ENCODE measurements at places on chromosomes 6 and 20.

DNA sequence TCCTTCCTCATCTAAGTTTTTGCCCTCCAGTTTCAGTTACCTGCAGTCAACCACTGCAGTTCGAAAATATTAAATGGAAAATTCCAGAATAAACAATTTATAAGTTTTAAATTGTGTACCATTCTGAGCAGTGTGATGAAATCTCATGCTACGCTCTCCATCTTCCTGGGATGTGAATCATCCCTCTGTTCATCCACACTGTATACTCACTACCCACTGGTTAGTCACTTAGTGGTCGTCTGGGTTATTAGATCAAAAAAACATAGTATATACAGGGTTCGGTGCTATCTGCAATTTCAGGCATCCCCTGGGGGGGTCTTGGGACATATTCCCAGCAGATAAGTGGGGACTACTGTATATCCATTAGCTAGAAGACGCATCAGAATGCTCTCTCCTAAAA is 151.9 kb upstream of the SLC22A16 start:
- peak; percentile 20 for DNase-seq

GRCh38 chr6:16568128-16568527 is 193.1 kb downstream of the ATXN1 start:
- no peak for DNase-seq

DNA sequence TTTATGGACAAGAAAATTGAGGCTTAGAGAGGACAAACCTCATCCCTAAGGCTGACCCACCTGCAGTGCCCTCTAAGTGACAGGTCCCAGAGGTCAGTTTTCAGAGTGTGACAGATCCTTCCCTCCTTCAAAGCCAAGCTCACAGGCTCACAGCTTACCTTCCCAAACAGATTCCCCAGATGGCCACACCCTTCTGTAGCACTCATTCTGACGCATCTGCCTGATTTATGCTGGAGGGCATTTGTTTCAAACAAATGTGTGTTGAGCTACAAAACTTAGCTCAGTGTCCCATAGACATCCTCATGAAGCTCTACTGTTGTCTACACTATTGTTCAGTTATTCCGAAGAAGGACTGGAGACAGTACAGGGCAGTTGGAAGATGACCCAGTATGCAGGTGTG is 60.6 kb upstream of the RIN2 start:
- no peak for DNase-seq

DNA sequence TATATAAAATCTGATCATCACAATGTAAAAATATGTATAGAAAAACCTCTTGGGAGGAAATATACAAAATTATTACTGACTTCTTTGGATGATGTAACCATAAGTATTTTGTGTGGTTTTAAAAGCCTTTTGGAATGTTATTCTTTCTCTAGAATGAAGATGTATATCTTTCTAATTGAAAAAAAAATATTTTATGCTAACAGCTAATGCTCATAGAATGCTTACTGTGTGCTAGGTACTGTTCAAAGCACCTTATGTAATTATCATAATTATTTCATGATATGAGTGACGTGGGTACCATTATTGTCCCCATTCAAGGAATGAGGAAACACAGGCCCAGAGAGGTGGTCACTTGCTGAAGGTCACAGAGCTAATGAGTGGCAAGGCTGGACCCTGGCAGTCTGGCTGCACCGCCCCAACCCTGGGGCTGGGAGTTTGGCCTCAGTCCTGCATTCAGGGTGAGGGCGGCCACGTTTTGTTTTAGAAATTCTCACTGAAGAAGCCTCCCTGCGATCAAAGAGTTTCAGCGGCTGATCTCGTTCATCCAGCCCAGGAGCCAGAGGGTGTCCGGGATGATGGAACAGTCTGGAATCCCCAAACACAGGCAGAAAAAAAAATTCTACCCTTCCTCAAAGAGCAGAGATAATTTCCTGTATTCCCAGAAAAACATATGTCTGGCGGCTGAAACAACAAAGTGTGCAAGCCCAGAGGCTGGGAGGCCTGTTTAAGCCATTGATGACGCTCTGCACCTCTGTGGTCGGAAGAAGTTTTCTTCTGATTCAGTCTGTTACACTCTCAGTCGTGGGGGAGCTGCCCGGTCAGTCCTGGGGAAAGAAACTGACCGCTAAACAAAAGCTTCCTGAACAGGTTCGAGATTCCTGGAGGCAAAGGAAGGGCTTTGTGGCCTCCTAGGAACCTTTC is 37.3 kb downstream of the TFEB start:
- DNase-seq = peak; percentile 45

GRCh38 chr6:165662041-165662748 is 846 bp downstream of the PDE10A start:
- no peak for DNase-seq

DNA sequence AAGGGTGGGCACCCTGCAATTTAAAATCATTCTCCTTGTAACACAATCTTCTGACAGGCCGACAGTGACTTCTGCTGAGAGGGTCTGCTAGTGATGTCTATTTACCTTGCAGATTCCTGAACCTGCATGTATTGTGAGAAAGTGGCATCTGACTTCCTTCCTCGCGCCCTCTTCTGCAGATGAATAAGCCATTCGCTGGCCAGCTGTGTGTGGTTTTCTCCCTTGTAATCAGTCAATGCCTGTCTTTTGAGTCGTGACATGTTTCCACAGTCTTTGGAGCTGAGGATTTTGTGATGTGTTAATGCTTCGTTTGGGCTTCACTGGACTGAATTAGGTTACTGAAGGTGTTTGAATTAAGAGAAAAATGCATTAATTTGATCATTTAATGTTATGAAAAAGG is 125.3 kb downstream of the GRM1 start:
- no peak for DNase-seq

- DNase-seq = no peak
Measured at GRCh38 chr6:41164551-41165120, 1.7 kb upstream of the TREM2 start.

DNA sequence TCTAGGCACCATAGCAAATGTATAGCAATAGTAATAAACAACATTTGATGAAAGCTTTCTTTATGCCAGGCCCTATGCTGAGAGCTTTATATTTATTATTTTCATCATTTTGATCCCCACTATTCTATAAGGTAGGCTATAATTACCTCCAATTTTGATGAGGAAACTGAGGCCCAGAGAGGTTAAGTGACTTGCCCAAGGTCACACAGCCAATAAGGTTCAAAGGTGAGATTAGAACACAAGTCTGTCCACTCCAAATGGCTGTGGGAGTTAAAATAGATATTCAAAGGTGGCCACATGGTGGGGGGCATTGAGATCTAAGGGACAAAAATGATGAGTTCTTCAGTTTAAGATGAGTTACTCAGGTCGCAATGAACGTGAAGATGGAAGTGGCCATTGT is 269.9 kb downstream of the BMP7 start:
- no peak for DNase-seq

GRCh38 chr6:13378669-13379590 is 50.6 kb upstream of the TBC1D7 start:
- no peak for DNase-seq

GRCh38 chr6:7264686-7265384 is 48.2 kb downstream of the SSR1 start:
- no peak for DNase-seq

- no peak for DNase-seq
Measured at GRCh38 chr6:131640100-131640499, 3.0 kb downstream of the ENPP3 start.

DNA sequence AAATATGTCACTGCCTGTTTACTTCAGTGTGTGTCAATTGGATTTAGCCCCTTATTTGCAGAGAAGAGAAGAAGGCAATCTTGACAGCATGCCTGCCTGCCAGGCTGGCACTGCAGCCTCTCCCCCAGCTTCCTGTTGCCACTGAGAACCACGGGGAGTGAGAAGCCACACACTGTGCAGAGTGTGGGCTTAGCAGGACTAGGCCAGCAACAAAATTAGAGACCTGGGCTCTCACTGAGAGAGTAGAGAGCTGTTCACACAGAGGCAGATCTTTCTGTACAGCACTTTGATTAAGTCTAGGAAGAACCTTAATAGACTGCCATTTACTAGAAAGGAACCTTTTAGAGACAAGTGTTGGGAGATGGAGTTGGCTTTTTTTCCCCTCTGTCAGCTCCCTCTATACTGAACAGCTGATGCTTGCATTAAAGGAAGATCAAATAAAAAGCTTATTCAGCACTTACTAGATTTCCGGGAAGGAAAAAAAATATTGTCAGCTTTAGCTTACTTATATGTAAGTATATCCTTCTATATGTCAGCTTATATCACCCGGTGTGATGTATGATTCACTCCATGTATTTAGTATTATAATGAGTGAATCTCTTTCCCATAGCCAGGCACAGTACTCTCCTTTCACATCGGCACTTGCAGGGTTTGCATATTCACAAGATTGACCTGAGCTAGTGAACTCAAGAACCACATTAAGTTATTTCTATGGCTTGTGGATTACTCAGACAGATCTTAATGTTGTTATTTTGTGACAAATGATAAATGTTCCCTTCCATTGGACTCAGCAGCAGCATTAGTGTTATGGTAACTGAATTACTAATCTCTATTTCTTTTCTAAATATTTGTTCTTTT is 851.0 kb upstream of the EPHA7 start:
- DNase-seq = no peak

GRCh38 chr6:81366972-81367371 is 385.5 kb downstream of the TENT5A start:
- no peak for DNase-seq

DNA sequence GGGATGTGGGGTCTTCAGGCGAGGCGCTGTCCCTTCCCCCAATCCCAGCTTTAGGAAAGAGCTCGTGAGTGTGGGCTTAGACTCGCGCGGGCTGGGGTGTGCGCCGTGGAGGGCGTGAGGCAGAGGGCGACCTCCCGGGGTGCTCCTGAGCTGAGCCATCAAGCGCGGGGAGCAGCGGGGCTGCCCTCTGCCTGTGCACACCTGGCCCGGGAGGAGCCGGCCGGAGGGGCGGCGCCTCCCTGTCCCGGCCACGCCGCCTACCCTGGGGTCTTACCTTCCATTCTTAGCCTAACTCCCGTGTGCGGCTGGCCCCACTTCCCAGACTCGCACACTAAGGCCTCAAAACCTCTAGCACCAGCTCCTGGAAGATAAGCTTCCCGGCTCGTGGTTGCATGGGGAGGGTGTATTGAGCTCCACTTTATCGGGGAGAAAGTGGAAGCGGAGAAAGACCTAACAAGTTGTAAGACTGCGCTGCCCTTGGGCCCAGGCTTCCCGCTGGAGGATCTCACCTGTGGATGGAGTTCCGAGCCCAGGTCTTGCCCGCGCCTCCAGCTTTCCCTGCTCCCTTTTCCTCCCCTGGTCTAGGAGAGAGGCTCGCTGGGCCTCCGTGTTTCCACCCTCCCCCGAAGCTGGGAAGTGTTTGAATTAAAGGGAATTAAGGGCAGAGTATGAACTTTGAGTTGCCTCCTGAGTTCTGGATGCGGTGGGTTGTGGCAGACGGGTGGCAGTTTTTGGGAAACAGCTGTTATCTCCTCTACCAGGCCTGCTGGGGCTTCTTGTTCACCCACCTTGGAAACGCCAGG is 1.2 kb downstream of the DNMT3B start:
- no peak for DNase-seq

- DNase-seq = no peak
Measured at GRCh38 chr6:150606168-150606591, 6.5 kb downstream of the PLEKHG1 start.

- DNase-seq = no peak
Measured at GRCh38 chr20:16485401-16485800, 87.8 kb downstream of the KIF16B start.

DNA sequence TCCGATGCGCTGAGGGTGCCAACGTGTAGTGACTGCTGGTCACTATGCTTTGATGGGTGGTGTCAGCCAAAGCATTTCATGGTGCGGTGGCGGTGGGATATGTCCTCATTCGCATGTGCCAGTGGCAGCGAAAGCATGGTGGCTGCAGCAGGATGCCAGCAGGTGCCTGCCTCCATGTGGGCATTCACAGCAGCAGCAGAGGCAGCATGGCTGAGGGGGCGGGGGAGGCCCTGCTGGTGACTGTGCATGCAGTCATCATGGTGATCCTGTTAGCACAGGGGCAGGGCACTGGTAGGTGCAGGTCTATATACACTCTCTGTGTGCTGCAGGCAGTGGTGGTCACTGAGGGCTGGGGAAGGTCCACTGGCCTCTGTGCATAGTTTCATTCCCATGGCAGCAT is 22.0 kb downstream of the FIG4 start:
- no peak for DNase-seq

- DNase-seq = no peak
Measured at GRCh38 chr20:50575865-50576720, 65.9 kb downstream of the PTPN1 start.
